ENCODE measurements at places on chromosomes 6 and 20. TPM values are rescaled to one million over a fixed set of nuclear protein-coding genes. Genes with fewer than 3 reads are reported as not detected.

DNA sequence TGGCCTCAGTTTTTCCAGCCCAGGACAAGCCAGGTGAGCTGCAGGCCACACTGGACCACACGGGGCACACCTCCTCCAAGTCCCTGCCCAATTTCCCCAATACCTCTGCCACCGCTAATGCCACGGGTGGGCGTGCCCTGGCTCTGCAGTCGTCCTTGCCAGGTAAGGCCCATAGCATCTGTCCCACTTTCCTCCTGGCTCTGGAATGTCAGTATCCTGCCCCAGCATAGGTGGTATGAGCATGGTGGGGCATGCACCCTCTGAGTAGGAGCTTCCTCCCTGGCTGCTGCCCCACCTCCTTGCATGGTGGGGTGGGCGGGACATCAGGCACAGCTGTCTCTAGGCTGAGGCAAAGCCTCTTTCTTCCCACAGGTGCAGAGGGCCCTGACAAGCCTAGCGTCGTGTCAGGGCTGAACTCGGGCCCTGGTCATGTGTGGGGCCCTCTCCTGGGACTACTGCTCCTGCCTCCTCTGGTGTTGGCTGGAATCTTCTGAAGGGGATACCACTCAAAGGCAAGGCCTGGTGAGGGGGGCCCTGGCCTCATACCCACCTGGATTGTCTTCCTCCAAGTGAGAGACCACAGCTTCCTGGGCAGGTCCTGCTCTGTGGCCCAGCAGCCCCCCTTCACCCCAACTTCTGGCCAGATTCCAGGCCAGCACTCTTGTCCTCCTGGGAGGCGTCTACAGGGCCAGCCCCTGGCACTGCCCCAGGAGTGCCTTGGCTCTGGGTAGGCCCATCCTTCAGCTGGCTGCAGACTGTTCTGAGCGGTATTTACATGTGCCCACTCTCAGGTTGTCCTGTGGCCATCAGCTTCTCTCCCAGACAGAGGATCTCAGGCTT is 9.1 kb downstream of the PI16 start:
- DNase-seq = no peak

- DNase-seq = no peak
These were observed 16.1 kb downstream of the TXNDC5 start for GRCh38 chr6:7894262-7895124.

DNA sequence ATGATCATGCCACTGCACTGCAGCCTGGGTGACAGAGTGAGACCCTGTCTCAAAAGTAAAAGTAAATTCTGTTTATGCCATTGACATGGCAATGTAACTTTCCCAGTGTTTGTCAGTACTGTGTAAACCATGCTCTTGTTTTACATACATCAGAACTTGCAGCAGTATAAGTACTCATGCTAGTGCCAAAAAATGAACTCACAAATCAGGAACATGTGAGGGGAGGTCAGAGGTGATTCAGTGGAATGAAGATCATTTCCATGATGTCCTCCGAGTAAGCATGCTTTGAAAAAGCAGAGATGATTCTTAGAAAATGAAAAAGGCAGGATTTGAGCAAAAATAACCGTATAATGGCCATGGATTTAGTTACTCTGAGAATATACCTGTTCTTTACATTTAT is 81.9 kb downstream of the ANKS1A start:
- peak; percentile 79 for DNase-seq

DNA sequence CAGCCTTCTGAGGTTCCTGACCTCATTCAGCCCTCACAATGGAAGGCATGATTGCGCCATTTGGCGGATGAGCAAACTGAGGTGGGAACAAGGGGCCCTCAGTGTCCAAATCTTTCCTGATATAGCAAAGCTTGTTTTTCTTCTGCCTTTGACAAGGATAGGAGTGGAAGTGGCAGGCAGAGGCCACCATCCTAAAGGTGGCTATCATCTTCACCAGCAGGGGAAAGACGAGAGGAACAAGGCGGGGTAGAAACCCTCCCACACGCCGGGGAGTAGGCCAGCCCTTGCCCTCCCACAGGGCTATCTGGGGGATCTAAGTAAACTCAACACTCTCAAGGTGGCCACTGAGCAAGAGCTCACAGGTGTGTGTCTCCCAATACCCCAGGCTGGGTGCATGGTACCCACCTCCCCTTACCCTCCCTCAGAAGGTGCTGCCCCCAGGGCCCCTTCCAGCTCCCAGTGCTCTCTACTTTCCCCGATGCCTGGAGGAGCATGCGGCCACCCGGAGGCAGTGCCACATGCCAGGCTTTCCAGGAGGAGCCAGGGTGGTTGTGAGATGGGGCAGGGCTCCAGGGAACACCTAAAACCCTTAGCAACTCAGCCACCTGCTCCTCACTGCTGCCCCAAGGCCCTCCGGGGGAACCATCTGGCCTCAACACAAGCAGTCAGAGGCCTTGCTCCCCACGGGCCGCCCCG is 11.2 kb downstream of the SPDEF start:
- DNase-seq = no peak

GRCh38 chr6:131116755-131117360 is 18.4 kb upstream of the AKAP7 start:
- no peak for DNase-seq

DNA sequence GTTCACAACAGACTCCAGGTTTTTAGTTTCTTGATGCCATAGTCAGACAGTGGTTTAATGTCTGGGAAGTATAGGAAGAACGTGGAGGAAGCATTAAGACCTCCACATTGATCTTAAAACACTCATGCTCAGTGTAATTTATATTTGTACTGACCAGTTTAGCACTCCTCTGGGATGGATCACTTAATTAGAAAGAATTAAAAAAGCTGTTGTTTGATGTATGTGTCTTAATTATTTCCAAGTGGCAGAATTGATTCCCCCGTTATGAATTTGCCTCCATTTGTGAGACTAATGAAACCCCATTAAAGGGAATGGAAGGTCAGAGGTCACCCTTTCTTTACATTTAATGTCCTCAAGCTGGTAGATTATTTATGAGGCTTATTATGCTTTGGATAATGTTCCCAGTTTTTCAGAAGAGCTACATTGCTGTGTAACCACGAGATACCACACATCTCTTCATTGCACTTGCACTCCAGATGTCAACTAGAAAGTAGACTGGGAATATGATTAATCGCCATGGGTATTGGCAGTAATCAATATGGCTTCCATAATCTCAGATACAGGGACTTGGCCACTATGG is 270.0 kb upstream of the JAG1 start:
- no peak for DNase-seq

- DNase-seq = no peak
These were observed 83.2 kb upstream of the PAX1 start for GRCh38 chr20:21622097-21622857.

GRCh38 chr6:50654155-50654554 is 59.2 kb upstream of the TFAP2D start:
- no peak for DNase-seq

- DNase-seq = no peak
These were observed 211.8 kb downstream of the CDKAL1 start for GRCh38 chr6:20746024-20746423.

- DNase-seq = no peak
These were observed 15.4 kb downstream of the NOL7 start for GRCh38 chr6:13630499-13630898.

- DNase-seq = no peak
These were observed 286.2 kb upstream of the RNF217 start for GRCh38 chr6:124676033-124676432.

DNA sequence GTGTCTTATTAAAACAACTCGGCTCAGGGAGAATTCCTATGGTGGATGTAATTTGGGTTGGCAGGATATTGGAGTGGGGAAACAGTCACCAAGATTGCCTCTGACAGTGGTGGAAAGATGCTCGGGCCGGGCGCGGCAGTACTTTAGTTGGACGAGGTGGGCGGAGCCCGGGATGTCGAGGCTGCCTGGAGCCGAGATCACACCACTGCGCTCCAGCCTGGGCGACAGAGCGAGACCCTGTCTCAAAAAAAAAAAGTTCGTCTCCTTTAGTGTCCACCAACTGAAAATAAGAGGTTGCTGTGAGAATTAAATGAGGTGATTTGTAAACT is 621 bp downstream of the NOL7 start:
- DNase-seq = no peak

GRCh38 chr6:19472153-19472552 is 365.0 kb upstream of the ID4 start:
- no peak for DNase-seq

DNA sequence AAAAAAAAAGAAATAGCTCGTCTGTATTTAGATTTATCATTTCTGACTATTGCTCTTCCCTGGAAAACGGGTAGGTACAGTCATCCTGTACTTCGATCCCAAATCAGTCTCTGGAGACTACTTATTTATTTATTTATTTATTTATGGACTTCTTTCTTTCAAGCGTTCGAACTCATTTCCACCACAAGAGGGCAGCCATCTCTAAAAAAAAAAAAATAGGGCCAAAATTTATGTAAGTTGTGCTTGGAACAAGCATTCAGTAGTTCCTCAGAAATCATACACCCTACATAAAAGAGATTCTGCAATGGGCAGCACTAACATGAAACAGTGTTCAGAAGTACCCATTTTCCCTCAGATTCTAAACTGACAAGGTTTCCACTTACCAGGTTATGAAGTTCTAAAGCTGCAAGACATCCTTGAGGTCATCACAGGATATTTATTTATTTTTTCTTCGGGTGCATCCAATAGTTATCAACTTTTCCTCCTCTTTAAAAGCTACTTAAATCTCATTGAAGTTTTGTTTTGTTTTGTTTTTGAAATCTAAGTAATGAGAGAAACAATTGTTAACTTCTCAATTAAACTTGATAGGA is 1.9 kb upstream of the BMP2 start:
- peak; percentile 79 for DNase-seq

- no peak for DNase-seq
These were observed 17.8 kb downstream of the OR2H2 start for GRCh38 chr6:29602564-29603361.

- DNase-seq = no peak
These were observed 15.9 kb upstream of the BTN1A1 start for GRCh38 chr6:26484161-26484560.

The TRIM38 gene
- 6.8 TPM for polyA plus RNA-seq

The GPR6 gene
- not detected for polyA plus RNA-seq

The SLC17A1 gene
- polyA plus RNA-seq = not detected

The HDGFL1 gene
- not detected for polyA plus RNA-seq

The ZNF391 gene
- polyA plus RNA-seq = 5.4 TPM

The SCUBE3 gene
- polyA plus RNA-seq = 1.2 TPM

The GJE1 gene
- not detected for polyA plus RNA-seq

The SPATS1 gene
- not detected for polyA plus RNA-seq

The EYA4 gene
- 27.0 TPM for polyA plus RNA-seq

The SPATA25 gene
- 3.3 TPM for polyA plus RNA-seq

The RCAN2 gene
- 3.6 TPM for polyA plus RNA-seq

Data from muscle of back (tissue), 13 donors.